Cardiac septum (tissue), 1 donor: ENCODE measurements at places on chromosomes 16 and 17. TPM values are rescaled to one million over a fixed set of nuclear protein-coding genes. Genes with fewer than 3 reads are reported as not detected.

The CNTROB gene
- 12.0 TPM for total RNA-seq

The KRTAP16-1 gene
- total RNA-seq = not detected

The VMP1 gene
- total RNA-seq = 82.8 TPM

The ERCC4 gene
- 12.4 TPM for total RNA-seq

The PCGF2 gene
- 29.3 TPM for total RNA-seq

The PDF gene
- 5.7 TPM for total RNA-seq

The ERN2 gene
- total RNA-seq = not detected

The ANKRD40CL gene
- total RNA-seq = not detected

The EPX gene
- total RNA-seq = not detected

The ZFHX3 gene
- 15.7 TPM for total RNA-seq

The CMTM1 gene
- 1.3 TPM for total RNA-seq

The ST6GALNAC1 gene
- 1.9 TPM for total RNA-seq

The GPR139 gene
- not detected for total RNA-seq

The SDR42E1 gene
- total RNA-seq = 0.22 TPM
